ENCODE measurements at places on chromosomes 2 and 18. TPM values are rescaled to one million over a fixed set of nuclear protein-coding genes. Genes with fewer than 3 reads are reported as not detected.

The PLGLB1 gene
- 0.76 TPM for total RNA-seq

The NEUROD1 gene
- not detected for total RNA-seq

The TUBA4B gene
- total RNA-seq: 0.26 TPM

The MYCN gene
- not detected for total RNA-seq

The ELOA2 gene
- total RNA-seq: not detected

The METAP1D gene
- total RNA-seq: 3.1 TPM

The SNED1 gene
- 0.43 TPM for total RNA-seq

The CD8B2 gene
- not detected for total RNA-seq

The POTEE gene
- total RNA-seq: not detected

The PCGF1 gene
- total RNA-seq: 29.4 TPM

The ALPP gene
- total RNA-seq: 0.37 TPM

The DSC2 gene
- total RNA-seq: 1.5 TPM

The SCG2 gene
- total RNA-seq: 1.1 TPM

The KIF5C gene
- total RNA-seq: 0.42 TPM

The SLC4A1AP gene
- 36.0 TPM for total RNA-seq

The HJURP gene
- 87.6 TPM for total RNA-seq

The MRPL44 gene
- 47.0 TPM for total RNA-seq

The FBXO36 gene
- total RNA-seq: 1.1 TPM

The CAPN14 gene
- 0.05 TPM for total RNA-seq

The SERPINB10 gene
- total RNA-seq: 0.22 TPM

The CENPA gene
- 54.6 TPM for total RNA-seq

The XIRP2 gene
- not detected for total RNA-seq

The MDH1B gene
- total RNA-seq: 1.7 TPM

The CFAP65 gene
- 0.15 TPM for total RNA-seq

The CRYGD gene
- total RNA-seq: not detected

The CCDC93 gene
- 13.2 TPM for total RNA-seq

The ELMOD3 gene
- 7.1 TPM for total RNA-seq

The FEV gene
- total RNA-seq: not detected

The TUBB8B gene
- total RNA-seq: not detected

The SDC1 gene
- 184 TPM for total RNA-seq

The TTR gene
- total RNA-seq: not detected

The XDH gene
- 1.3 TPM for total RNA-seq

The ABCG8 gene
- not detected for total RNA-seq

The GPR39 gene
- 8.5 TPM for total RNA-seq

The SCLY gene
- total RNA-seq: 26.1 TPM

The LAMA3 gene
- total RNA-seq: 29.5 TPM

The MALT1 gene
- 11.8 TPM for total RNA-seq

The OTOS gene
- not detected for total RNA-seq

The CRYBA2 gene
- not detected for total RNA-seq

The PRKAG3 gene
- total RNA-seq: not detected

The NIF3L1 gene
- 44.6 TPM for total RNA-seq

The ZNF892 gene
- total RNA-seq: 0.56 TPM

The TOGARAM2 gene
- 0.12 TPM for total RNA-seq

The B4GALT6 gene
- total RNA-seq: 9.8 TPM

Measured in A549 treated with DMSO at 1 μM for 4 hours (cell line).